ENCODE measurements at places on chromosomes 6 and 20.

GRCh38 chr6:116463301-116463700, 2.1 kb downstream of the CALHM6 start:
- no peak for DNase-seq

- no peak for DNase-seq
Measured at GRCh38 chr20:46774236-46774635, 64.8 kb downstream of the SLC2A10 start.

- DNase-seq, result no peak
Measured at GRCh38 chr6:75084872-75085381, 120.9 kb downstream of the COL12A1 start.

GRCh38 chr6:19028201-19028600, 641.1 kb downstream of the RNF144B start:
- DNase-seq, result no peak

DNA sequence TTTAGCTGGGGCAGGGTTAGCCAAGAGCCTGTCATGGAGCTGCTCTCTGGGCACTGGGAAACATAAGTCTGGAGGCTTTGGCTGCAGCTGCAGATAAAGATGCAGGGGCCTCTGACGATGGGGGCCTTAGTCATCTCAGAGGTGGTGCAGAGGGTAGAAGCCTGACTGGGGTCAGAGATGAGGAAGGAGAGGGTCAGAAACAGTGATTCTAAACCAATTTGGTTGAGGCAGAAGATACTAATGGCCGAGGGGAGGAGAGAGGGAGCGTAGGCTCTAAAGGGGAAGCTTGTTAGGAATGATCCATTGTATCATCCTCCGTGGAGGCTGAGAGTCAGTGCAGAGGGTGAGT, 33.8 kb downstream of the PLEKHG1 start:
- DNase-seq, result no peak

DNA sequence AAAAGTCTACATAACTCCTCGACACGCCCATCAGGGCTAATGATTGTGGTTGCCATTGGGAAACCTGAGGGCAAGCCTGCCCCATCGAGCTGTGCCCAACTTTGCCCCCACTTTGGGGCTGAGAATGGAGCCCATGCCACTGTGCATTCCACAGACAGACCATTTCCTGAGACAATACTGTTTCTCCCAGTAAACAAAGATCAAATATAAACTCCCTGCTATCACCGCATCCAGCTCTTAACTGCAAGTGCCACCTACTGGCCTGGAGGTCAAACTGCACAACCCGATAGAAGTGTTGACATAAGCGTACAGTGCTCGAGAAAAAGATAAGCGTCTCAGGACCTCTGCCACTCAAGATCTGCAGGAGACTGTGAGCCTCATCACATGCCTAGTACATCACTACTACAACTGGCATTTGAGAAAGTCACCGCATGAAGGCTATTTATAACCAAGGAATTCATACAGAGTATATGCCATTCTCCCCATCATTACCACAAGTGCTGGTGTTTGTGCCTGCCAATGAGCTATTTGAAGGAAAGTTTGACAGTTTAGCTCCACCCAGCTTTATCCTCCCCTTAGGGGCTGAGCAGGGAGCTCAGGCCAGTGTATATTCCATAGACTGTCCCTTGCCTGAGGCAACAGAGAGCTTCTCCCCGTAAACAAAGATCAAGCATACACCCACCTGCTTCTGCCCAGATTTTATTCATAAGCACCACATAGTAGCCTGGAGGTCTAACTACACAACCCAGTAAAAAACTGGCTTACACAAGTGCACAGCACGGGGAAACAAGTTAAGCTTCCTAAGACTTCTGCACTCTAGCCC, 4.5 kb upstream of the DEFB126 start:
- no peak for DNase-seq

DNA sequence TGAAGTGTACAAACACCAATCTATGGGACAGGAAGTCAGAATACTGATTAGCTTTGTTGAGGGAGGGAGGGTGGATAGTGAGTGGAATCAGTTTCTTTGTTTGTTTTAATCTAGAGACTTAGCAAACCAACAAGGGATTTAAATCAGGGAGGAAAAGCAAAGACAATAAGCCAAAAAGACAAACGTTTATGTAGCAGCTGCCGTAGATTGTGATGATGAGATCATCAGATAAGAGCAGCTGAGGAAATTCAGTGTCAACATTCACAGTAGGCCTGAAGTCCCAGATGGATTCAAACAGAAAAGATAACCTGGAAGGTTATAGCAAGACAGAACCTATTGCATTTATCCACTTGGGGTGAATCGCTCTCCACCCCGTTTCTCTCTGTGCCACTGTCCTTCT, 104.9 kb upstream of the SYNDIG1 start:
- no peak for DNase-seq

DNA sequence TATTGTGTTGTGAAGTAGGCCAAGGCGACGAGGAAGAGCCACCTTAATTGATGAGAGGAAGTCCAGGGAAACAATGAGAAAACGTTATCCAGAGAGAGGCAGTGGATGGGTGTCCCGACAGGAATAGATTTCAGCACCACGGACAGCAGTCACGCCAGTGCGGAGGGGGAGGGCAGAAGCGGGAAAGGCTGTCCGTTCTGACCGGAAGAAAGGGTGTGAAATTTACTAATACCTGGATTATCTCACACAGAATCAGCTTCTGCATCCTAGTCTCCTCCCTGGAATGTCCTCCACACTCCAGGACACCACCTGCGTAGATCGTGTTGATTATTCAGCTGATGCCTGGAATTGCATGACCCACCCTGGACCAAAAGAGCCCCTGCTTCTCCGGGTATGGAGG, 7.4 kb upstream of the BPIFA3 start:
- DNase-seq, result no peak

GRCh38 chr6:28683945-28684538, 158.4 kb downstream of the GPX5 start:
- no peak for DNase-seq

DNA sequence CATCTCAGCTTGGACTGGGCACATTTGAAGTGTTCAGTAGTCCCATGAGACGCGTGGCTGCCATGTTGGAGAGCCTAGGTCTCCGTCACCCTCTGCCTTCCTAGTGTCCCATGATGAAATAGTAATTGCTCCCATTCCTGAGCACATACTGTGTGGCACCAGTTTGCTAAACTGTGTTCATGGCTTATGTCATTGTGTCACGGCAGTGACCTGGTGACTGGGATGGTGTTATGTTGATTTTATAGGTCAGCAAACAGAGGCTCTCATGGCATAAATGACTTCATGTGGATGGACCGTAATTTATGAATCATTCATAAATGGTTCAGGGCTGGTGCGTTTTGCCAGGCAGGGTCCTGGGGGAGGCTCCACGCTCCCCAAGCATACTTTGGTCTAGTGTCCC, 3.8 kb downstream of the BCAS4 start:
- no peak for DNase-seq

GRCh38 chr20:64077541-64077875, 1.8 kb downstream of the RGS19 start:
- no peak for DNase-seq

DNA sequence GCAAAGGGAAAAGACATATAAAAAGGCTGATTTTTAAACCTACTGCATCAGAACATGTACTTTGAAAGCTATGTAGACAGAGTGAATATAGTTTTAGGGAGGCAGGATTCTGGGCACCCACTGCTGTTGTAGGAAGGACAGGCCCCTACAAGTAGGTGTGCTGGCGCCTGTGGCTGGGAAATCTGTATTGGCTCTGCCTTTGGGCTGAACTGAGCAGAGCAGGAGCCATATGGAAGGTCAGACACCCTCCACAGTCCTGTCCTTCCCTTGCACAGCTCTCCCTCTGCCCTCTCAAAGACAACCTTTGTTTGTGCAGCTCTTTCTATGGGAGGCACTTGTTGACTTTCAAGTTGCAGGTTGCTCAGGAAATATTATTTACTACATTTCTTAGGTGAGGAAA, 18.4 kb upstream of the ULBP3 start:
- no peak for DNase-seq

DNA sequence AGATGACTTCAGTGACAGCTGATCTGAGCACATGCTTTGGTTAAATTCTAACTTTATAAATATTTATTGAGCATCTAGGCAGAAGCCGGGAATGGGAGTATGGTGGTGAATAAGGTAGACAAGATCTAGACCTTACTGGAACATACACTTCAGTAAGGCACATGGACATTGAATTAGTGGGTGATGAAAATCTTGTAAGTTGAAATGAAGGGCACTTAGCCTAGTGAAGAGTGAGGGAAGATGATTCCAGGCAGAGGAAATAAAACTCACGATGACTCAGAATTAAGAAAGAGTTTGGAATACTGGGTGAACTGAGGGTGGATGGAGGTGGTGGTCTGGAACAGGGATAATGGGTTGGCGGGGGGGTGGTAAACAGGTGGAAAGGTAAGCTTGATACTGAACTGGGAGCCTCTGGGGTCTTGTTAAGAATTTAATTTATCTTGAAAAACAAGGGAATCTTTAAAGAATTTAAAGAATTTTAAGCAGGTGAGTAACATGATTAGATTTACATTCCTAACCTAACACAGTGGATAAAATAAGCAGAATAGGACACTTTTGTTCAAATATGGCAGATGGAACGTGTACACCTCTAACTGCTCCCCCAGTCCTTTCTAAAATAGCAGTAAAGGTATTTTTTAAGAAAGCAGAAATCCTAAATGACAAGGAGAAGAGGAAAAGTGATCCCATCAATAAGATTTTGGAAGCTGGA, 75.2 kb upstream of the ARHGAP18 start:
- no peak for DNase-seq

- DNase-seq, result no peak
Measured at GRCh38 chr6:163490826-163491577, 76.5 kb downstream of the QKI start.

DNA sequence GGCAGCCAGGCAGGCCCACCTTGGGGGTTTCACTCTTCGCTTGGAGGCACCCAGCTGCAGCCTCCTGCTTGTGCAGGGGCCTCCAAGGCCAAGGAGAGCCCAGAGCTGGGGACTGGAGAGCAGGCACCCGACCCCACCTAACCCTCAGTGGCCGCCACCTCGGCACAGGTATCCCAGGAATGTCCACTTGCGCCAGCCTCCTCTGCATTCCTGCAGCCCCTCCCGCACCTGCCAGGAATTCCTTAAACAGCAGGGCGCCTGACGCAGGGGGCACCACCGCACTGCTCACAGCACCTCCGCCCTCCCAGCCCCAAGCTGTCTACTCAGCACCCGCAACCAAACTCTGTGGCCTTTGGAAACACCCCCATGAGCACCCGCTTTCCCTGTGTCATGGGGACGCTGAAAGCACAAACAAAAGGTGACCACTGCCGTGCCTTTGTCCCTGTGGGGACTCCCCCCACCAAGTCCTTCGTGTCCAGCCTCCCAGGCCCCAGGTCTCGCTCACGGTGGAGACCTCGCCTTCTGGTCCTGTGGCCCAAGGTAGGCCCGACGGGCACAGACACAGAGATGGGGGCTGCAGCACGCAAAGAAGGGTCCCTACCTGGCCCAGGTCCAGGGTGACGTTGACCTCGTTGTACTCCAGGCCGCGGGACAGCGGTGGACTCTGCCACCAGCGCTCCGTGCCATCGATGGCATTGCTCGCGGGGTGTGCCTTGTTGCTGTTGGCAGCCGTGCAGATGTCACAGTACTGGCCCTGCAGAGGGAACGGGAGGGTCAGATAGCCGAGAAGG, 5.1 kb downstream of the LAMA5 start:
- no peak for DNase-seq

GRCh38 chr20:35311822-35312221, 19.6 kb upstream of the FAM83C start:
- DNase-seq, result no peak

DNA sequence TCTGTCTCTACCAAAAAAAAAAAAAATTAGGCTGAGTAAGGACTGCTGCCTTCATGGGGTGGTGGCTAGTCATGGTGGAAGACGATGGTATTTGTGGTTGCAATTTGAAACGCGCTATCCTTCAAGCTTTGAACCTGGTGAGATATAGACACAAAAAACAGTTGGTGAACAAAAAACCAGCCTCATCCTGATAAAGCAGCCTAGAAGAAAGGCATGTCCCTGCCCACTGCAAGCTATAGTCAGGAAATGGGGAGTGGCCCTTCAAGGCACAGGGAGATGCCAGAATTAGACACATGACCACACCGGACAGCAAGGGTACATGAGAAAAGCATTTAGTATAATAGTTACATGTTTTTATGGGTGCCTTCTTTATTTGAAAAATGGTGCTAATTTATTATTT, 193.6 kb downstream of the NFATC2 start:
- DNase-seq, result no peak

DNA sequence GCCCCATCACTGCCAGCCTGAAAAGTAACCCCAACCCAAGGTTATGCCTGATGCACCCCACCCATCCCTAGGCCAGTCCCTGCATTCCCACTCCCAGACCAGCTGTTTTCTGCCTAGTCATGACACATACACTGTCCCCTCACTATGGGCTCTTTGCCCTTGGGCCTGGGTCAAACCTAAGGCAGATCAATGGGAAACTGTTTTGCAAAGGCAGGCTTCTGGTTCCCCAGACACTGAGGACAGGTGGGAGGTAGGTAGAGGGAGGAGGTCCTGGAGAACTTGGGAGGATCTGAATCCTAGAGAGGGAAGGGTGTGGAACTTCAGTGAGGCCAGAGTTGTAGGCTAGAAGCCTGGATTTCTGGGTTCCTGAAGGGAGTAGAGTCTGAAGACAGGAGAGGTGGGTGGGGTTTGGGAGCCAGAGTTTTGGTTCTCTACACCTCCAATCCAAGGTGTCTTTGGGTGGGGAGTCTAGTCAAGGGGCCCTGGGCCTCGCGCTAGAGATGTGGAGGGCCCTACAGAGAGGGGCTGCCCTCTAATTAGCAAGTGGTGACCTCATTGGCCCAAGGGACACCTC, 2.0 kb downstream of the CLIC1 start:
- no peak for DNase-seq

- DNase-seq, result no peak
Measured at GRCh38 chr6:2749969-2750600, 637 bp downstream of the MYLK4 start.

GRCh38 chr6:140992678-140993077, 1140.0 kb upstream of the GJE1 start:
- DNase-seq, result no peak

DNA sequence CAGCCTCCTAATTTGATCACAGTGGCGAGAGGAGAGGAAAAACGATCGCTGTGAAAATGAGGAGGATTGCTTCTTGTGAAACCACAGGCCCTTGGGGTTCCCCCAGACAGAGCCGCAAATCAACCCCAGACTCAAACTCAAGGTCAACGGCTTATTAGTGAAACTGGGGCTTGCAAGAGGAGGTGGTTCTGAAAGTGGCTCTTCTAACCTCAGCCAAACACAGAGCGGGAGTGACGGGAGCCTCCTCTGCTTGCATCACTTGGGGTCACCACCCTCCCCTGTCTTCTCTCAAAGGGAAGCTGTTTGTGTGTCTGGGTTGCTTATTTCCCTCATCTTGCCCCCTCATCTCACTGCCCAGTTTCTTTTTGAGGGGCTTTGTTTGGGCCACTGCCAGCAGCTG, 28.7 kb downstream of the SAYSD1 start:
- DNase-seq, result no peak

DNA sequence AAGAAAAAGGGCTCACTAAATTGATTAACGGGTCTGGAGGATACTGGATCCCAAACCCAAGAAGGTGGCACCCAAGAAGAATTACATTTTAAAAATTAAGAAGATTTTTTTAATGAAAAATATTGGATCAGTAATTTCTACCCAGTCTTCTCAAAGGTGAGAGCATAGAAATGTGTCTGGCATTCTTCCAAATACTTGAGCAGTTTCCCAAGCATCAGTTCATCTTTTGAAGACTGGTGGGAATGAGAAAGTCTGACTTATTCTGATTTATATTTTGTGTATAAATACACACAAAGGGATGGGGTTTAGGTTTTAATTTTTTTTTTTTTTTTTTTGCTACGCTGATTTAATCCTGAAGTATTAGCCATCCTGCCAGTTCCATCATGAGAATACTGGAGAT, 3.3 kb downstream of the MGME1 start:
- DNase-seq, result no peak

GRCh38 chr6:11804701-11805100, 26.1 kb upstream of the ADTRP start:
- no peak for DNase-seq
